ENCODE measurements at places on chromosomes 16 and 17.
A peak's percentile ranks its signal among the peaks of the same experiment; 100 is the strongest.

GRCh38 chr17:7883781-7884386 lies 4.7 kb upstream of the CHD3 start:
- H3K36me3 ChIP-seq = 0 out of 2 replicates have a peak, but pooled peaks cover 3% of the 10 kb centered on the region
- peak; percentile 54 for DNase-seq
- no peaks in the 10 kb centered on the region for H3K27me3 ChIP-seq
- H3K27ac ChIP-seq = peak overlapping the region; percentile 42
- peak overlapping the region; percentile 73 for H3K4me3 ChIP-seq

DNA sequence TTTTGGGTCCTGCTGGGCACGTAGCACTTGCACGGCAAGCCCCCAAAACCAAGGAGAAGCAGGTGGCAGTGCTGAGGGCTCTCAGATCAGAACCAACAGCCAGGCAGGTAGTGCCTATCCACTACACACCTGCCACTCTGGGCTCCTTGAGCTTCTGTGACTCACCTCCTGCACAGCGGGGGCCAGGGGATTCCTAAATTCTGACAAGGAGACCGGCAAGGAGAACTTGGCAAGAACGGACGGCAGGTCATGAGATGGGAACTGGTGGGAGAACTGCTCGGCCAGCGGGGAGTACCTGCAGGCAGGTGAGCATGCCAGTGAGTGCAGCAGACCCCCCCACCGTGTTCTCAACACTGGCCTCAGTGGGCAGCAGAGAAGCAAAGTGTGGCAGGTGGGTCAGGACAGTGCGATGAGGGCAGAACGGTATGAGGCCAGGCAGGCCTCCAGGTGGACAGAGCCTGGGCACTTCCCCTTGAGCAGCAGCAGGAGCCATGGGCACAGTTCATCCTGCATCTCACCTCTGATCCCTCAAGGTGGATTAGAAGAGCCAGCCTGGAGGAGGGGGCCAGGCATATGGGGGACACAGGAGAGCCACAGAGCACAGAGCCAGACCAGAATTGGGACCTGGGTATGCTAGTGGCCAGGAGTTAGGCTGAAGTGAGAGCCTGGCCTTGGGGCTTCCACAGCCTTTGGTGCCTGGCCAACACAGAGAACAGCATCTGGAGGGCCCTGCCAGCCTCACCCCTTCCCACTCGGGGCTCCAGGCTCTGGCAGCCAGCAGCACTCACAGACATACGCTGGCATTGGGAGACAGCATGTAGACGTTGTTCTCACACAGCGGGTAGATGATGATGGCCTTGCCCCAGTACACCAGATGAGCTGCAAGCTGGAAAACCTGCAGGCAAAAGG lies 14.7 kb downstream of the MPG start:
- no peak for DNase-seq
- 0 out of 2 replicates have a peak, but pooled peaks cover 5% of the 10 kb centered on the region for H3K4me1 ChIP-seq
- H3K36me3 ChIP-seq = no peaks in the 10 kb centered on the region
- H3K4me3 ChIP-seq = no peak overlapping the region

- H3K4me1 ChIP-seq = no peaks in the 10 kb centered on the region
- no peaks in the 10 kb centered on the region for H3K36me3 ChIP-seq
- no peaks in the 10 kb centered on the region for H3K27me3 ChIP-seq
- no peak for DNase-seq
- H3K27ac ChIP-seq = no peak overlapping the region
- H3K4me3 ChIP-seq = no peak overlapping the region
Measured at GRCh38 chr17:5219536-5219935, 15.1 kb downstream of the SCIMP start.

DNA sequence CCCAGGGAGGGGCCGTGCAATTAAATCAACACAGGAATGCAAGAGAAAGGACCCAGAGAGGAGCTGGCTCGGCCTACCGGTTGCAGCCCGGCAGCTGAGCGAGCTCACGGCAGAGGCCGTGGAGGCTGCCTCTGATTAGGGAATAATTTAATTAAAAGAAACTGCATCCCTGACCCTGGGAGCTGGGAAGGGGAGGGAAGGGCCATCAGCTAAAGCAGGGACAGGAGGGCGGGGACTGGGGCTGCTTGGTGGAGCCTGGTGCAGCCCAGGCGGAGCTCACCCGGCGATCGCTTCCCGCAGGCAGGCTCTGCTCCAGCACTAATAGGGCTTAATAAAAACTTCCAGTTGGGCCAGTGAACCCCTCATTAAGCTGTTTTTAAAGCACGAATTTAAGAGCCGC lies 43.4 kb downstream of the LMF1 start:
- H3K27me3 ChIP-seq = no peaks in the 10 kb centered on the region
- no peak overlapping the region for H3K27ac ChIP-seq
- no peak for DNase-seq
- no peaks in the 10 kb centered on the region for H3K4me1 ChIP-seq

- no peak for DNase-seq
- no peak overlapping the region for H3K27ac ChIP-seq
- H3K27me3 ChIP-seq = no peaks in the 10 kb centered on the region
- no peaks in the 10 kb centered on the region for H3K4me1 ChIP-seq
Measured at GRCh38 chr16:79449900-79450299, 150.6 kb downstream of the MAF start.

GRCh38 chr16:6105115-6105514 lies 1007.5 kb upstream of the EEF2KMT start:
- H3K4me3 ChIP-seq = no peak overlapping the region
- no peaks in the 10 kb centered on the region for H3K27me3 ChIP-seq
- H3K36me3 ChIP-seq = no peaks in the 10 kb centered on the region
- no peak for DNase-seq
- no peaks in the 10 kb centered on the region for H3K4me1 ChIP-seq
- no peak overlapping the region for H3K27ac ChIP-seq

GRCh38 chr16:29839822-29840221 lies 19.6 kb downstream of the MVP start:
- no peak overlapping the region for H3K4me3 ChIP-seq
- H3K27me3 ChIP-seq = no peaks in the 10 kb centered on the region
- DNase-seq = no peak
- no peaks in the 10 kb centered on the region for H3K4me1 ChIP-seq

DNA sequence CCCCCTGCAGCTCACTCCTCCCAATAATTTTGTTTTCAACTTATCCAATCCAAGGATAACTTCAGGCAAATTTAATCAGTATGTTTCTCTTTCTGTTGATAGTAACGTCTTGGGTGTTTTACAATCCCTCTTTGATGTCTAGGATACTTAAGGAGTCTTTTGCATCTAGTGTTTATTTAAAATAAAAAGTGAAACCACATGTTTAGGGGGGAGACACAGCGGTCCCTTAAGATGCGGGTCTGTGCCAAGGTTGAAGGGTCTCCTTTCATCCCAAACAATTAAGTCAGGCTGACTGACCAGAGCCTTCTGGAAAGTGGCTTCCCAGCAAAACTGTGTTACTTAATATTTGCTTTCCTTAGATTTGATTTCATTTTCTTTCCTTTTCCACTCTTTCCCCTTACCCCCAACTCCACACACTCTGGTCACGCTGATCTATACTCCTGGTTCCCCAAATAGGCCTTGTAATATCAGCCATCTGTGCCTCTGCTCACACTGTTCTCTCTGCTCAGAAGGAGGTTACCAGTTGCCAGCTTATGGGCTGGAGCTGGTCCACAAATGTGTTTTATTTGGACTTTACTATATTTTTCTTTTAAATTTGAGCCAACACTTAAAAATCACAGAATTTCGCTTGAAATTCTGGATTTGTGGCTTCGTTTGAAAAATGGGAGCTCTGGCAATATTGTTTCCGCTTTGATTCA lies 11.2 kb downstream of the ANKS4B start:
- no peaks in the 10 kb centered on the region for H3K36me3 ChIP-seq
- H3K4me1 ChIP-seq = no peaks in the 10 kb centered on the region
- H3K27ac ChIP-seq = no peak overlapping the region
- DNase-seq = no peak

GRCh38 chr16:51355195-51355594 lies 204.1 kb upstream of the SALL1 start:
- H3K27me3 ChIP-seq = no peaks in the 10 kb centered on the region
- DNase-seq = no peak
- H3K27ac ChIP-seq = no peak overlapping the region
- no peaks in the 10 kb centered on the region for H3K36me3 ChIP-seq
- H3K4me1 ChIP-seq = no peaks in the 10 kb centered on the region
- no peak overlapping the region for H3K4me3 ChIP-seq

- no peak overlapping the region for H3K27ac ChIP-seq
- peaks cover 18% of the 10 kb centered on the region for H3K4me1 ChIP-seq
- H3K27me3 ChIP-seq = no peaks in the 10 kb centered on the region
- no peaks in the 10 kb centered on the region for H3K36me3 ChIP-seq
Measured at GRCh38 chr17:50346313-50347116, 589 bp downstream of the XYLT2 start.
